ENCODE measurements at places on chromosomes 4 and X. TPM values are rescaled to one million over a fixed set of nuclear protein-coding genes. Genes with fewer than 3 reads are reported as not detected.

- no peak for DNase-seq
These were observed 10.6 kb downstream of the TSPAN6 start for GRCh38 chrX:100625985-100626491.

- no peak for DNase-seq
These were observed 100.6 kb downstream of the AFF2 start for GRCh38 chrX:148601034-148601433.

GRCh38 chrX:35711281-35711680, 86.9 kb upstream of the MAGEB16 start:
- DNase-seq, result no peak

- DNase-seq, result no peak
These were observed 36.6 kb downstream of the SYTL4 start for GRCh38 chrX:100695302-100695701.

Gene ZCCHC18
- total RNA-seq, result 1.2 TPM

GRCh38 chr4:99382745-99383360, 30.3 kb upstream of the ADH1C start:
- no peak for DNase-seq

Gene LONRF3
- 1.1 TPM for total RNA-seq

Measured in SJSA1 (cell line).